ENCODE measurements at places on chromosomes 16 and 17. TPM values are rescaled to one million over a fixed set of nuclear protein-coding genes. Genes with fewer than 3 reads are reported as not detected.

- peak overlapping the region; percentile 99 for H3K27ac ChIP-seq
- peak overlapping the region; percentile 90 for H3K4me3 ChIP-seq
- DNase-seq = peak; percentile 85
These were observed 1.0 kb downstream of the PER1 start for GRCh38 chr17:8151120-8151640.

- H3K27ac ChIP-seq = no peak overlapping the region
- H3K27me3 ChIP-seq = no peaks in the 10 kb centered on the region
- H3K4me3 ChIP-seq = no peak overlapping the region
These were observed 8.3 kb upstream of the HEATR6 start for GRCh38 chr17:60086818-60087591.

DNA sequence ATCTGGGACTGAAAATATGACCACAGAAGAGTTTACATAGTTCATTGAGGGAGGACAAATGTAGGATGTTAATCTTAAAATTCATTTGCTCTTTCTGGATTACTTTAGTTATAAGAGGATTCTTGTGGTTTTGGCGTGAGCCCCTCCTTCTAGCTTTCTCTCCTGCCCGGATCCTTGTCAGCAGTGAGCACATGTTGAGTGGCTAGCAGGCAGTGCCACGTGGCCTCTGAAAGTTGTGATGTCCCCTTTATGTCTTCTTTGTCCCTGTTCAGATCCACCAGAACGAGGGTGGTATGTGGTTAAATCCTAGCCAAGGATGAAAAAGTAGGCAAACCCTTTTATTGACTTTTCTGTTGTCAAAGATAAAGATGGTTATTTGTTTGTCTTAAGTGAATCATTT lies 83.8 kb downstream of the GNAO1 start:
- H3K27me3 ChIP-seq = no peaks in the 10 kb centered on the region
- peaks cover under 1% of the 10 kb centered on the region for H3K4me1 ChIP-seq
- H3K36me3 ChIP-seq = no peaks in the 10 kb centered on the region
- no peak overlapping the region for H3K4me3 ChIP-seq
- no peak for DNase-seq

DNA sequence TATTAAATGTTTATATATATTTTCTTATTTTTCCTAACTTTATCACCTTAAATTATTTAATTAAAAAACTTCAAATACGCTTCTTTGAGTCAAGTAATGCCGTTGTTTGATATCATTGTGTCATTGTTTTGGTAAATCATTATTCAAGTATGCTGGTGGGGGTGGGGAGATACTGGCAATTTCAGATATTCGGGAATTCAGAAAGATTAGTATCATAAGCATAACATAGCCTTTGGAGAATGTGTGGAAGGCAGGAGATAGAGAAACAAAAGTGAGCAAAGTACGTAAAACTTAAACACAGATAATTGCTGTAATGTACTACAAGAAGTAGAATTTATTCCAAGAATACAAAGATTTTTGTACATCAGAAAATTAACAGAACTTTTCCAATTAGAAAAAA lies 49.8 kb downstream of the TANC2 start:
- H3K4me1 ChIP-seq = no peaks in the 10 kb centered on the region
- no peaks in the 10 kb centered on the region for H3K27me3 ChIP-seq
- H3K27ac ChIP-seq = no peak overlapping the region
- H3K36me3 ChIP-seq = no peaks in the 10 kb centered on the region
- no peak for DNase-seq
- H3K4me3 ChIP-seq = no peak overlapping the region

The CLUH gene
- total RNA-seq = 58.1 TPM
